ENCODE measurements at places on chromosomes 5 and 9. TPM values are rescaled to one million over a fixed set of nuclear protein-coding genes. Genes with fewer than 3 reads are reported as not detected.

DNA sequence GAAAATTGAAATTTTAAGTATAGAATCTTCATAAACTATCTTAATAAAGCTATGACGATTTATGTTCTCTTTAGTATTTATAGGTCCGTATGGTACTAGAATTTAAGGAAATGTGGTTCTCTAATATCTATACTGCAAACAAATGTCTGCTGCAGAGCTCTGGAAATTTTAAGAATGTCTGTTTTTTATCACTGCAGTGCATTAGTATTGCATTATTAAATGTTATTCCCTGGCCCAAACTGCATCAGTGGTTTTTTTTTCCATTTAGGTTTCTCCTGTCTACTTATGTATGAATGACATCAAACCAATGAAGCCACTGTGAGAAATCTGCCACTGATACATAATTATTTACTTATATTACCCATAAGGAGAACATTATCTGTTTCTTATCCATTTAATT, 211.4 kb upstream of the CD180 start:
- H3K4me3 ChIP-seq: no peak overlapping the region
- no peaks in the 10 kb centered on the region for H3K4me1 ChIP-seq
- no peaks in the 10 kb centered on the region for H3K36me3 ChIP-seq
- H3K27ac ChIP-seq: no peak overlapping the region
- DNase-seq: no peak
- no peaks in the 10 kb centered on the region for H3K27me3 ChIP-seq

DNA sequence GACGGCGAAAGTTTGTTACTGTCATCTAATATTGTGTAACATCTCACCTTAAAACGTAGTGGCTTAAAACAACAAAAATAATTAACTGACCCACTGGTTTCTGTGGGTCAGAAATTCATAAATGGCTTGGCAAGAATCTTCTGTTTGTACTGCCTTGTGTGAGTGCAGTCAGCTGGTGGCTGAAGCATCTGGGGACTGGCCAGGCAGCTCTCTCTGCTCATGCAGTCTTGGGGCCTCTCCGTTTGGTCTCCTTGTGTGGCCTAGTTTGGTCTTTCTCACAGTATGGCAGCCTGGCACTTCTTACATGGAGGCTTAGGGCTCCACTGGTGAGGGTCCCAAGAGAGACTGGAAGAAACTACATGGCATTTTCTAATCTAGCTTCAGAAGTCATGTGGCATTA, 49.0 kb upstream of the CTXN3 start:
- DNase-seq: no peak
- no peaks in the 10 kb centered on the region for H3K27me3 ChIP-seq
- no peaks in the 10 kb centered on the region for H3K4me1 ChIP-seq
- no peak overlapping the region for H3K4me3 ChIP-seq
- H3K27ac ChIP-seq: no peak overlapping the region
- H3K36me3 ChIP-seq: no peaks in the 10 kb centered on the region

DNA sequence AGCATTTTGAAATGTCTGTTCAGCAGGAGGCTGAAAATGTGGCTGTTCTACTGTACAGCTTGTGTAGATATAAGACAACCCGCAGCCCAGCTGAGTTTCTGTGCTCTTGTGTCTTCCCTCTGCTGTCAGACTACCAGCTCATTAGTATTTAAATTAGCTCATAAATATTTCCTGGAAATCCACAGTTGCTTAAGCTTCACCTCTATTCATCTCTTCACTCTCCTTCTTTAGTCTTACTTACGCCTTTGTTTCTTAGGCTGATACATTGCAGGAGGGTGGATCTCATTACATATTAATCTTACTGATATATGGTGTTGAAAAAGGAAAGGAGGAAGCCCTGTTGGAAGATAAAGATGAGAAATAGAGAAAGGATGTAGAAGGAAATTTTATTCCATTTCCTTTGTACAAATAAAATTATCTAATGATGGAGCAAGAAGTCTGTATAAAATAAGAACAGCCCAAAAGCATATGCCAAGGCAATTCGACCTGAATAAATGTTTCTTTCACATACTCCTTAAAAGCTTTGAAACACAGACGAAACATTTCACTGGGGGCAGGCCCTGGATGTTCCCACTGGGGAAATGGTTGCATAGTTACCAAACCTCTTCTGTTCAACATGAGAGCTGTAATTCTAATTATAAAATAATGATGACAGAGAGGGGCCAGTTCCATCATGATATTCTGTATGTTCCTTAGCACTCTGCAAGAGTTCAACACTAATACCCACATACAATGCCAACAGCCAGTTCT, 111.8 kb upstream of the APC start:
- DNase-seq: no peak
- H3K4me1 ChIP-seq: no peaks in the 10 kb centered on the region
- H3K27ac ChIP-seq: no peak overlapping the region
- no peaks in the 10 kb centered on the region for H3K36me3 ChIP-seq
- H3K4me3 ChIP-seq: no peak overlapping the region

- H3K36me3 ChIP-seq: no peaks in the 10 kb centered on the region
- H3K4me3 ChIP-seq: no peak overlapping the region
- no peak for DNase-seq
- H3K27me3 ChIP-seq: no peaks in the 10 kb centered on the region
- no peak overlapping the region for H3K27ac ChIP-seq
Observed at GRCh38 chr5:170144286-170145023, 38.8 kb downstream of the FOXI1 start.

DNA sequence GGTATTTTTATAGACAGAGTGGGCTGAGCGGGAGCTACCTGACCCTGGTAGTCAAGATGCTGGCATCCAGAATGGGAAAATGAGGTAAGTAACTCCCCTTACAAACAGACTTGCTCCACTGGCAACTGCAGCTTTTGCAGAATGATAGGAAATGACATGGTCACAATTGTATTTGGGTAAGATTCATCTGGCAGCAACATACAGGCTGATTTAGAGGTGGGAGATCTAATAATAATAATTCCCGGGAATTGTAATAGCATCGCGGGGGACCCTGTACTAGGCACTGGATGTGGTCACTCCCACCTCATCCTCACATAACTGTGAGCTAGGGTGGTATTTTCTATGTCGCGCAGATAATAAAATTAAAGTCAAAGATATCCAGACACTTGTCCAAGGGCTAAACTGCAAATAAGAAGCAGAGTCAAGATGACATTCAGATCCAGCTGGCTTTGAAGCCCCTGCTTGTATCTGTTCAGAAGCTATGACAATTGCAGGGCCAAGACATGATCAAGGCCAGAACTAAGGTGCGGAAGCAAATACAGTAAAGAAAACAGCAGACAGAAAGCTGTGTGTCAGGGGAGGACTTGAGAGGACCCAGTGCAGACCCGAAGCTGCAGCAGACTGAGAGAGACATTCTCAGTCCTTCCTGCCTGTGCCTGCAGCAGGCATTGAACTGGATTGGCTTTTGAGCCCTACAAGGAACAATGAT, 507.2 kb downstream of the BNC2 start:
- H3K36me3 ChIP-seq: no peaks in the 10 kb centered on the region
- H3K27ac ChIP-seq: peak overlapping the region; percentile 67
- no peak for DNase-seq
- H3K27me3 ChIP-seq: no peaks in the 10 kb centered on the region
- no peak overlapping the region for H3K4me3 ChIP-seq

DNA sequence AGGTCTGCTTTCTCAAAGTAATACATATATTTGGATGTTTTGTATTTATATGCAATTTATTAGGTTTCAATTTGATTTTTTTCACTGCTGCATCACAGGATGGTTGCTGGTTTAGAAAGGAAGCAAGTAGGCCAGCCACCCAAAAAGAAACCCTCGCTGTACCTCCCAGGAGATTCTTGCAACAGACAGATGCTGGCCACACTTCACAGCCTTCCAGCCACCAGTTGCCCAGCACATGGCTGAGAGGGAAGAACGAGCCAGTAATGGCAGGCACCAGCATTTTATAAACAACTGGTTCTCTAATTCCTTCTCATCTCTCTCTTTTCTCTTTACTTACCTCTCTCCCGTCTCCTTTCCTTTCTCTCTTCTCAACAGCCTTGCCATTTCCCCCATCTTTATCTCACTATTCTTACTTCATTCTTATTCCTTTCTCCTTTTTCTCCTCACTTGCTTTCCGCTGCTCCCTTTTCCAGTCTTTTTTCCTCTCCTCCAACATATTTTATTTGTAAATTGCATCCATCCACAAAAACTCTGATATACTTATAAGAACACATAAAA, 38.9 kb downstream of the EFNA5 start:
- H3K36me3 ChIP-seq: no peaks in the 10 kb centered on the region
- DNase-seq: no peak
- H3K4me3 ChIP-seq: no peak overlapping the region
- H3K4me1 ChIP-seq: no peaks in the 10 kb centered on the region

DNA sequence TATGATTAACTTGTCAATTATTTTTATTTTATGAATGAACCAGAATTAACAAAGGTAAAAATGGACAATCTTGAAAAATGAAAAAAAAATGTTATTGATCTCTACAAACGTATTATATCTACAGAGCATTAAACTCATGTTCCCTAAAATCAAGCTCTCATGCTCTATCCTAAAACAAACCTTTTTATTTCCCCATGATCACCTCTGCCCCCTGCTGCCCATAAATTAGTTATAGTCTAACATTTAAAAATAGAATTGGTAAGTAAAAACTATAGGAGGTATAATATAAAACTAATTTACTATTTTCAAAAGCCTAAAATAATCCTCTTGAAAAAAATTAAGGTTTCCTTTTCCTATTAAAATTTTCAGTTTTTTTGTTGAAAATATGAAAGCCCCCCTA, 168.0 kb upstream of the POU5F2 start:
- H3K36me3 ChIP-seq: no peaks in the 10 kb centered on the region
- no peak for DNase-seq
- no peak overlapping the region for H3K4me3 ChIP-seq
- H3K27ac ChIP-seq: no peak overlapping the region
- no peaks in the 10 kb centered on the region for H3K27me3 ChIP-seq
- no peaks in the 10 kb centered on the region for H3K4me1 ChIP-seq

- peak overlapping the region; percentile 83 for H3K27ac ChIP-seq
- H3K36me3 ChIP-seq: no peaks in the 10 kb centered on the region
- H3K4me1 ChIP-seq: peaks cover 23% of the 10 kb centered on the region
- peak; percentile 89 for DNase-seq
- no peaks in the 10 kb centered on the region for H3K27me3 ChIP-seq
Observed at GRCh38 chr5:180467028-180467975, 26.9 kb upstream of the CNOT6 start.

GRCh38 chr5:59266410-59266809, 627.1 kb downstream of the PDE4D start:
- no peak overlapping the region for H3K27ac ChIP-seq
- no peak for DNase-seq
- no peaks in the 10 kb centered on the region for H3K27me3 ChIP-seq
- no peak overlapping the region for H3K4me3 ChIP-seq
- H3K4me1 ChIP-seq: no peaks in the 10 kb centered on the region
- no peaks in the 10 kb centered on the region for H3K36me3 ChIP-seq

GRCh38 chr5:173714551-173715428, 98.3 kb upstream of the BOD1 start:
- H3K4me3 ChIP-seq: no peak overlapping the region
- no peak overlapping the region for H3K27ac ChIP-seq
- H3K36me3 ChIP-seq: no peaks in the 10 kb centered on the region
- no peaks in the 10 kb centered on the region for H3K27me3 ChIP-seq

DNA sequence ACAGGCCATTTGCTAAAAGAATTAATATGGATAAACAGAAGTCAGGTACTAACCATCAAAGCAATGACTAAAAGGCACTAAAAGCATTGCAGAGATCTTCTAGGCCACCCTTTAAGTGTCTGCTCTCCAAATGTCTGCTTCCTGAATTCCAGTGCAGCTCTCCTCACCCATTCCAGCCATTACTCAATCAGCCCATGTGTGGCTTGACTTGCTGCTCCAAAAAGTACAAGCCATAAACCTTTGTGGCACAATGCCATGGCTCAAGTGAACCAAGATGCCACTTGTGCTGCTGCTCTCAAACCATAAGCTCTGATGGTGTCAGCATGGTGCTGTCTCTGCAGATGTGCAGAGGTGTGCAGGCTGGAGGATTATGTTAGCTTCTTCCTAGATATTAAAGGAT, 290.2 kb upstream of the POU5F2 start:
- H3K4me3 ChIP-seq: no peak overlapping the region
- no peaks in the 10 kb centered on the region for H3K36me3 ChIP-seq
- H3K27me3 ChIP-seq: no peaks in the 10 kb centered on the region
- peaks cover 7% of the 10 kb centered on the region for H3K4me1 ChIP-seq
- no peak overlapping the region for H3K27ac ChIP-seq
- DNase-seq: no peak

DNA sequence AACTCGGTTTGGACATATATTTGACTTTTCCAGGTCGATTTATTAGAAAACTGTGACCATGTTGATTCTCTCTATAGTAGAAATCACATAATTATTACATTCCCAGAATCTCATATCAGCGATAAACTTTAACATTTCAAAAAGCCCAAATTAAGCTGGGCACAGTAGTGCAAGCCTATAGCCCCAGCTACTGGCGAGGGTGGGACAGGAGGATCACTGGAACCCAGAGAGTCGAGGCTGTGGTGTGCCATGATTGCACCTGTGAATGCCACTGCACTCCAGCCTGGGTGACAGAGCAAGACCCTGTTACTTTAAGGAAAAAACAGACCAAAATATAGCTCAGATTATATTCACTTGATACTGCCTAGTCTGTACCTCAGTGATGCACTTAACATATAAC, 128.9 kb downstream of the CPLANE1 start:
- no peak overlapping the region for H3K4me3 ChIP-seq
- no peak for DNase-seq
- H3K36me3 ChIP-seq: peaks cover 69% of the 10 kb centered on the region
- no peaks in the 10 kb centered on the region for H3K27me3 ChIP-seq
- no peak overlapping the region for H3K27ac ChIP-seq
- no peaks in the 10 kb centered on the region for H3K4me1 ChIP-seq

DNA sequence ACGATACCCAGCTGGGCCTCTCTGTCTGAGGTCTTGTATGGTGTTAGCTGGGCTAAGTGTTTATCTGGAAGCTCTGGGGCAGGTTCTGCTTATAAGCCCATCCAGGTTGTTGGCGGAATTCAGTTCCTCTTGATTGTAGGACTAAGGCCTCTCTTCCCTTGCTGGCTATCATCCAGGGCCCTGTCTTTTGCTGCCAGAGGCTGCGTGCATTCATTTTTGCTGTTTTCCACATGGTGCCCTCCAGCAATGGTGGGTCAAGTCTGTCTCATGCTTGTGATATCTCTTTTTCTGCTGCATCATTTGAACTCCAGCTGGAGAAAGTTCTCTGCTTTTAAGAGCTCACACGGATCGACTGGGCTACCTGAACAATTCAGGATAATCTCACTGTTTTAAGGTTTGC, 105.7 kb upstream of the ZNF618 start:
- H3K4me3 ChIP-seq: no peak overlapping the region
- no peak for DNase-seq
- peaks cover 9% of the 10 kb centered on the region for H3K4me1 ChIP-seq
- no peak overlapping the region for H3K27ac ChIP-seq
- peaks cover 8% of the 10 kb centered on the region for H3K27me3 ChIP-seq

The GLRA1 gene
- not detected for total RNA-seq

The TMEM252 gene
- 0.30 TPM for total RNA-seq

The BAAT gene
- not detected for total RNA-seq

The WNT8A gene
- not detected for total RNA-seq

The PBX3 gene
- total RNA-seq: 46.1 TPM

The IFNA13 gene
- 1.1 TPM for total RNA-seq

The PCDHGC5 gene
- total RNA-seq: 1.8 TPM

The ARL15 gene
- total RNA-seq: 30.8 TPM

Measured in lower lobe of right lung (tissue), 2 donors.